Adrenal gland (tissue), 19 donors: ENCODE measurements at places on chromosomes 13 and 19. TPM values are rescaled to one million over a fixed set of nuclear protein-coding genes. Genes with fewer than 3 reads are reported as not detected.

DNA sequence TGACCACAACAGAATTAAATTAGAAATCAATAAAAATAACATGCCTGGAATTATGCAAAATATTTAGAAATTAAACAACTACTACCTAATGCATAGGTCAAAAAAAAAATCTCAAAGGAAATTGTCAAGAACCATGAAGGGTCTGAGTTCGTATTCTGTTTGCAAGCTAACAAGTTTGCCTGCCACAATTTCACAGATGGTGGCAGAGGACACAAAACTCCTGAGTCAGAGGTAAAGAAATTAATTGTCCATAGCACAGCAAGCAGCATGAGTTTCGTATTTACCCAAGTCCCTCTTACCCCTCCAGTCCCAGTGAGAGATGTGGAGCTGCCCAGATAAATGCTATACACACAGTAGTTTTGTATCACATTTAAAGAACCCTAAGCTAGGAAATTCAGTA, 675.9 kb downstream of the UQCRFS1 start:
- DNase-seq, result no peak
- no peaks in the 10 kb centered on the region for H3K27me3 ChIP-seq
- no peak overlapping the region for H3K27ac ChIP-seq
- H3K36me3 ChIP-seq, result no peaks in the 10 kb centered on the region
- H3K4me3 ChIP-seq, result no peak overlapping the region

- H3K36me3 ChIP-seq, result no peaks in the 10 kb centered on the region
- H3K27ac ChIP-seq, result no peak overlapping the region
- DNase-seq, result no peak
- no peaks in the 10 kb centered on the region for H3K27me3 ChIP-seq
Measured at GRCh38 chr13:39341251-39341650, 261.7 kb downstream of the LHFPL6 start.

GRCh38 chr19:29564574-29565005, 38.8 kb downstream of the VSTM2B start:
- no peak overlapping the region for H3K27ac ChIP-seq
- no peak for DNase-seq
- H3K4me1 ChIP-seq, result no peaks in the 10 kb centered on the region
- H3K36me3 ChIP-seq, result no peaks in the 10 kb centered on the region
- no peak overlapping the region for H3K4me3 ChIP-seq

DNA sequence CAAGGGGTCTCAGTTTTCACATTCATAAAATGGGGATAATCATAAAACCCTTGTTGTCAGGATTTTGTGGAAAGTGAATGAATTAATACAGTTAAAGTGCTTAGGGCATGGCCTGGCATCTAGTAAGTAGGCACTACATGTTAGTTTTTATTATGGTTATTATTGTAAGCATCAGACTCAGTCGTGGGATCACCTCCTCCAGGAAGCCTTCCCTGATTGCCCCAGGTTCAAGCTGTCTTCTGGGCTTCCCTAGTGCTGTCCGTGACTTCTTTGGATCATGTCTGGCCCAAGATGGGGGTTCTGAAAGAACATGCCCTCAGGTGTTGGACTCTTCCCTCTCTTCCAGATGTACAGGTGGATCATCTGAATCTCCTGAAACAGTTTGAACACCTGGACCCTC, 10.7 kb downstream of the NUCB1 start:
- H3K4me3 ChIP-seq, result no peak overlapping the region
- no peak for DNase-seq
- H3K27me3 ChIP-seq, result no peaks in the 10 kb centered on the region
- H3K27ac ChIP-seq, result no peak overlapping the region
- H3K36me3 ChIP-seq, result no peaks in the 10 kb centered on the region
- no peaks in the 10 kb centered on the region for H3K4me1 ChIP-seq

DNA sequence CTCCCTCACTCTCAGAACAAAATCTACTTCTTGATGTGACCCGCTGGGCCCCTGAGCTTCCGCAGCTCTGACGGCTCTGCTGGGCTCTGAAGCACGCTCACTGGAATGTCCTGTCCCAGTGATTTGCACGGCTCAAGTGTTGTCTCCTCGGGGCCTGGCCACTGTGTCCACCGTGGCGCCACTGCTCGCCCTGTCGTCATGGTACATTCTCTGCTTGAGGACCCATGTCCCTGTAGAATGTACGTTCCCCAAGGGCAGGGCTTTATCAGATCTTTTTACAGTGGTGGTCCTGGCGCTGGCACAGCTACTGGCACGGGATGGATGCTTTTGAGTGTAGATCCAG, 12.1 kb downstream of the KLHL26 start:
- no peaks in the 10 kb centered on the region for H3K36me3 ChIP-seq
- no peak for DNase-seq
- no peak overlapping the region for H3K4me3 ChIP-seq
- H3K27ac ChIP-seq, result peak overlapping the region; percentile 83
- H3K27me3 ChIP-seq, result no peaks in the 10 kb centered on the region

OLFM2 gene
- total RNA-seq, result 47.3 TPM

- DNase-seq, result no peak
- H3K27ac ChIP-seq, result no peak overlapping the region
- no peak overlapping the region for H3K4me3 ChIP-seq
- peaks cover 36% of the 10 kb centered on the region for H3K4me1 ChIP-seq
- H3K27me3 ChIP-seq, result no peaks in the 10 kb centered on the region
Measured at GRCh38 chr19:14514215-14514863, 3.9 kb downstream of the DNAJB1 start.

GRCh38 chr13:98096059-98096458, 46.8 kb upstream of the FARP1 start:
- no peaks in the 10 kb centered on the region for H3K4me1 ChIP-seq
- no peaks in the 10 kb centered on the region for H3K36me3 ChIP-seq
- H3K4me3 ChIP-seq, result no peak overlapping the region
- no peak for DNase-seq
- no peak overlapping the region for H3K27ac ChIP-seq
- H3K27me3 ChIP-seq, result no peaks in the 10 kb centered on the region

ZNF787 gene
- 26.7 TPM for total RNA-seq

GRCh38 chr13:49893591-49893990, 42.5 kb downstream of the SPRYD7 start:
- no peaks in the 10 kb centered on the region for H3K4me1 ChIP-seq
- no peaks in the 10 kb centered on the region for H3K36me3 ChIP-seq
- no peaks in the 10 kb centered on the region for H3K27me3 ChIP-seq
- DNase-seq, result no peak
- H3K27ac ChIP-seq, result no peak overlapping the region
- H3K4me3 ChIP-seq, result no peak overlapping the region

DNA sequence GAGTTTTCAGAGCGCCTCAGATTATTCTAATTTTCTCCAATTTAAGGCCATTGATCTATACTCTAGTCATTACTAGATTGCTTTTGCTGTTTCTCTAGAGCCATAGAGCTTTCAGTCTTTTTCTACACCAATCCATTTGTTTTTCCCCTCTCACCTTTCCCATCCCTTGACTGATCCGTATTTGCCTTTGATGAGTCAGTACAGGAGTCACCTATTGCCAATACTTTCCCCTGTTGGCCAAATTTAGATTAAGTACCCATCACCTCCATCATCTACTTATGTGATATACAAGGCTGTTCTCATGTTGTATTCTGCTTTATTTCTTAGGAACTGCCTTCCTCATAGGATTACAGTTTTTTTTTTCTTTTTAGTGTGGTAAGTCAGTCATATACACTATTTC, 463.2 kb downstream of the KLF12 start:
- no peak overlapping the region for H3K27ac ChIP-seq
- no peak overlapping the region for H3K4me3 ChIP-seq
- no peaks in the 10 kb centered on the region for H3K4me1 ChIP-seq
- H3K27me3 ChIP-seq, result no peaks in the 10 kb centered on the region
- no peak for DNase-seq
- no peaks in the 10 kb centered on the region for H3K36me3 ChIP-seq

ZNF146 gene
- total RNA-seq, result 34.0 TPM

OR7C1 gene
- 1.5 TPM for total RNA-seq

GRCh38 chr19:28933039-28933438, 279.9 kb downstream of the UQCRFS1 start:
- H3K27ac ChIP-seq, result no peak overlapping the region
- H3K4me1 ChIP-seq, result no peaks in the 10 kb centered on the region
- no peak for DNase-seq

ADGRE3 gene
- not detected for total RNA-seq

CCL25 gene
- 0.11 TPM for total RNA-seq

MISP3 gene
- 2.7 TPM for total RNA-seq

SIGLEC12 gene
- not detected for total RNA-seq

CEACAM7 gene
- not detected for total RNA-seq

PRX gene
- 10.4 TPM for total RNA-seq

DNA sequence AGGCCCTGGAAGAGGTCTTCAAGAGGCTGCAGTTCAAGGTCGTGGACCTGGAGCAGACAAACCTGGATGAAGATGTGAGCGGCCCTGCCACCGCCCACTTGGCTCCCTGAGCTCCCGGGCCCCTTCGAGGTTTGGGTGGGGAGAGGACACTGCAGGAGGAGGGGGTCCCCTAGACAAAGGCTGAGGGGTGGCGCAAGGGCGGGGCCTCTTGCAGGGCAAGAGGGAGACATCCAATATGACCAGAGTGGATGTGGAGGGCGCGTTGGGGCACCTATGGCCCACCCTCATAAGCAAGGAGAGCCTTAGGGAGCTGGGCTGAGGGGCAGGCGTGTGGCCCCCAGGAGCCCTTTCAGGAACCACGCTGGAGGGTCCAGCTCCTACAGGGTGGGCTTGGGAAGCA, 20.2 kb downstream of the NKPD1 start:
- H3K27me3 ChIP-seq, result no peaks in the 10 kb centered on the region
- no peak overlapping the region for H3K27ac ChIP-seq
- no peak overlapping the region for H3K4me3 ChIP-seq
- no peaks in the 10 kb centered on the region for H3K36me3 ChIP-seq
- peaks cover 41% of the 10 kb centered on the region for H3K4me1 ChIP-seq
- DNase-seq, result no peak

CDC42EP5 gene
- total RNA-seq, result 27.9 TPM

ATG4D gene
- 39.3 TPM for total RNA-seq

POU4F1 gene
- total RNA-seq, result not detected
